ENCODE measurements at places on chromosomes 16 and 17. TPM values are rescaled to one million over a fixed set of nuclear protein-coding genes. Genes with fewer than 3 reads are reported as not detected.

Gene SMIM36
- total RNA-seq = not detected

Gene HYDIN
- 0.61 TPM for total RNA-seq

Gene CRYBA1
- total RNA-seq = not detected

Gene CDR2L
- 67.2 TPM for total RNA-seq

Gene METRNL
- total RNA-seq = 29.6 TPM

Gene PITPNC1
- 19.6 TPM for total RNA-seq

Gene KRT15
- 2.9 TPM for total RNA-seq

Gene GDPD3
- 2.1 TPM for total RNA-seq

Gene OTOP2
- total RNA-seq = not detected

Gene ANKRD40CL
- total RNA-seq = not detected

Gene C16orf74
- total RNA-seq = 16.2 TPM

Gene PPM1E
- 0.10 TPM for total RNA-seq

Gene PABPN1L
- total RNA-seq = not detected

Gene KRTAP9-2
- total RNA-seq = not detected

Gene QPRT
- 0.56 TPM for total RNA-seq

Gene CCL13
- not detected for total RNA-seq

Gene ABCA10
- 0.12 TPM for total RNA-seq

Gene CHST4
- total RNA-seq = not detected

Gene SPNS2
- total RNA-seq = 21.8 TPM

Gene SECTM1
- 2.2 TPM for total RNA-seq

Gene OGFOD1
- total RNA-seq = 72.3 TPM

Gene TEKT1
- total RNA-seq = not detected

Gene CHRNE
- total RNA-seq = not detected

Gene CD19
- not detected for total RNA-seq
